ENCODE measurements at places on chromosomes 12 and 14. TPM values are rescaled to one million over a fixed set of nuclear protein-coding genes. Genes with fewer than 3 reads are reported as not detected.

Gene AQP2
- not detected for total RNA-seq

Gene ERG28
- 13.9 TPM for total RNA-seq

Gene SOAT2
- 3.8 TPM for total RNA-seq

DNA sequence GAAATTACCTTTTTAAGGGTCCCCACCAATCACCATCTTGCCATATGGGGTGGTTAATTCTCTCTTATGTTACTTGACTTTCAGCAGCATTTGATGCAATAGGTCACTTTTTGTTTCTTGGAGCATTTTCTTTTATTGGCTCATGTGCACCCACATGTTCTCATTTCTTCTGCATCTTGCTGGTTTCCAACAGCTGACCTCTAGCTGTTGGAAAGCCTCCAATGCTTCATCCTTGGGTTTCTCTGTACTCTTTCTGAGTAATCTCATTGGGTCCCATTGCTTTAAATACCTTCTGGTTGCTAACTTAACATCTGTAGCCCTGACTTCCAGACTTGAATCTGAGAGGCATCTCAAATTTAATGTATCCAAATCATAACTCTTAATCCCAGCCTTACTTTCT is 116.8 kb downstream of the CRADD start:
- DNase-seq: no peak

GRCh38 chr12:51437431-51437830 is 12.8 kb downstream of the SLC4A8 start:
- DNase-seq: no peak

Gene ACOT6
- not detected for total RNA-seq

- peak; percentile 41 for DNase-seq
Observed at GRCh38 chr12:21456291-21456780, 18.9 kb downstream of the PYROXD1 start.

Gene TGM1
- total RNA-seq: 2.6 TPM

DNA sequence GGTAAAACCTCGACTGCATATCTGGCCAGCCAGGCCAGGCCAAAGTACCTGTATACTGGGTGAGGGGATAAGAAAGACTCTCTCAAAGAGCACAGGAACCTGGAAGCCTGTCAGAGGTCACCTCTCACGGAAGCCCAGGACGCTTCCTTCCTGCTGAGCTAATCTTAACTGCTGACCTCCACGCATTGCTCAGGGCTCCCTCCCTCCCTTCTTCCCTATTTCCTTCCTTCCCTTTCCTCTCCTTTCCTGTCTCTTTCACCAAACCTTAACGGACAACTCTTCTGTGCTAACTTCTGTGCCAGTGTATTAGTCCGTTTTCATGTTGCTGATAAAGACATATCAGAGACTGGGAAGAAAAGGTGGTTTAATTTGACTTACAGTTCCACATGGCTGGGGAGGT is 14.8 kb upstream of the RNASE10 start:
- no peak for DNase-seq

DNA sequence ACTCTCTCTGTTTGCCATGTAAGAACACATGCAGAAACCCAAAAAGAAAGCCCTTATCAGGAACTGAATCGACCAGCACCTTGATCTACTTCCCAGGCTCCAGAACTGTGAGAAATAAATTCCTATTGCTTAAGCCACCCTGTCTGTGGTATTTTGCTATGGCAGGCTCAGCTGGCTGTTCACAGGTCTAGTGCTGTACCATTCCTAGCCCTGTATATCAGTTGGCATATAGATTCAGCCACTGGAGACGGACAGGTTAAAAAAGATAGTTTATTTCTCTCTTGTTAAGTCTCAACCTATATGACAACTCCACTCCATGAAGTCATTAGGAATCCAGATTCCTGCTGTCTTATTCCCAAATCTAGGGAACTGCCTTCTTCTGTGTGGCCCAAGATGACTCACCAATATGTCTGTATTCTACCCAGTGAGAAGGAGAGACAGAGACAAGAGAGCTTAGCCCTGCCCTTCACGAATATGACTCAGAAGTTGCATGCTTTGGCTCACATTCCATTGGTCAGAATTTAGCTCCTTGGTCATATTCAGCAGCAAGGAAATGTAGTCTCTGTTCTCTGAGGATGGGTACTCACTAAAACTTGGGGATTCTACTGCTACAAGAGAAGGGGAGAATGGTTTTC is 57.0 kb downstream of the PLEKHG7 start:
- DNase-seq: no peak

Gene AICDA
- total RNA-seq: not detected

GRCh38 chr12:10554756-10555481 is 49.2 kb downstream of the EIF2S3B start:
- peak; percentile 37 for DNase-seq

- DNase-seq: no peak
Observed at GRCh38 chr12:56816491-56816890, 53.4 kb downstream of the HSD17B6 start.

Gene CCDC38
- total RNA-seq: 0.16 TPM

DNA sequence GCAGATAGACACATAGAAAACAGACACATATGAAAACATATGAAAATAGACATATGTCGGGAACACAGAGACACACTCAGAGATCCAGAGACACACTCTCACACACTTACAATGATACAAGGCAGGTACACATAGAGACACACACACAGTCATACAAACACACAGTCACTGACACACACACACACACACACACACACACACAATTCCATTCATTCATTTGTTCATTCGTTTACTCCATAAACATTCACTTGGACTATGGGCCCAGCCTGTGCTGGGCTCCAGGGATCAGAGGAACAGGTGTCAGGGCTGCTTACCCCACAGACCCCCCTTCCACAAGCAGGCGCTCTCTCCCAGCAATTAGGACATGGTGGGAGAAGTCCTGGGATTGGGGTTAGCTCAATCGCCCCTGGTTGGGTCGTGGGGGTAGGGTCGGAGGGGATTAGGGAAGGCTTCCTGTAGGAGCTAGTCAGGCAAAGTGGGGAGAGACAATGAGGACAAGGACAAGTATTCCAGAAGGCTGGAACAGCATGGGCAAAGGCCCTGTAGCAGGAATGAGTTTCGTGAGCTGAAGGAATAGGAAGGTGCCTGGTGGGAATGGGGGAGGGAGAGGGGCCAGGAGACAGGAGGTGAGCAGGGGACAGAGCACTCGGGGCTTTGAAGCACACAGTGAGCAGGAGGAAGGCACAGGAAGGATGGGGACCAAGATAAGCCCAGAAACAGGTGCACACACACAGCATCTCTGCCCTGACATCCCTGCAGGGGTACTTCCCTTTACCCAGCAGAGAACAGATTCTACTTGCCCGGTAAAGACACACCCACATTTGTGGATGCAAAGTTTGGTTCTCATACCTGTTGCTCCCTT is 6.5 kb downstream of the RASAL1 start:
- DNase-seq: no peak

DNA sequence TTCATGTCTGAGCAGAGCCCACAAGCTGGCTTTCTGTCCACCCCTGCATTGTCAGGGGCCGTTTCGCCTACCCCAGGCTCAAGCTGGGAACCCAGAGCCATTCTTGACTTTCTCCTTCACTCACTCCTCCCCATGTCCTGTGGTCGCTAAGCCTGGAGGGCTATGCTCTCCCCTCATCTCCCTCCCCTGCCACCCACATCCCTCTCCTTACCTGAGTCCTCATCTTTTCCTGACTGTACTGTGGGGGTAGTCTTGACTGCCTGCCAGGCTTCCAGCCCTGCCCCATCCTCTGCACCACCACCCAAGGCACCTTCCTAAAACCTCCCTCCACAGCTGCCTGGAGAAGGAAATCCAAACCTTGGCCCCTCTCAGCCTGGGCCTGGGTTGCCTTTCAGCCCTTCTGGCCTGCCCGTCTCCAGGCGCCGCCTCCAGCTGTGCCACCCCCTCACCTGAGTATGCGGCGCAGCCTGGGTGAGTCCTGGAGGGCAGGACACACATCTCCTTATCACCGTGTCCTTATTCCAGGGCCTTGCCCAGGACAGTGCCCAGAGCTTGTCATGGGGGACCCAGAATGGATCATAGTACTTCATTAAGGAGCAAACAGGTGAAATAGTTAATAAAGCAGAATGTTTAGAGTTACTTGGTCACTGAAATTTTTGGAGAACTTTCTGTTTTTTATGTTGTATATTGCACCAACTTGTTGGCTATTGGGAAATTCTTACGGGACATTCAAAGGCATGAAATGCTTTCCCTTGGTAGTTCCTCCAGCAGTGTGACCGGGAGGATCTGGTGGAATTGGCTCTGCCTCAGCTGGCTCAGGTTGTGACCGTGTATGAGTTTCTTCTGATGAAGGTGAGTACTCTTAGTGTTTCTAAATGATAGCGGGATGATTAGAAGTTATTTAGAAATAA is 14.5 kb downstream of the ZNF839 start:
- no peak for DNase-seq

Gene PLCZ1
- not detected for total RNA-seq

- DNase-seq: no peak
Observed at GRCh38 chr14:64720131-64720576, 15.9 kb downstream of the PLEKHG3 start.

GRCh38 chr12:67202011-67202677 is 67.0 kb upstream of the CAND1 start:
- DNase-seq: no peak

DNA sequence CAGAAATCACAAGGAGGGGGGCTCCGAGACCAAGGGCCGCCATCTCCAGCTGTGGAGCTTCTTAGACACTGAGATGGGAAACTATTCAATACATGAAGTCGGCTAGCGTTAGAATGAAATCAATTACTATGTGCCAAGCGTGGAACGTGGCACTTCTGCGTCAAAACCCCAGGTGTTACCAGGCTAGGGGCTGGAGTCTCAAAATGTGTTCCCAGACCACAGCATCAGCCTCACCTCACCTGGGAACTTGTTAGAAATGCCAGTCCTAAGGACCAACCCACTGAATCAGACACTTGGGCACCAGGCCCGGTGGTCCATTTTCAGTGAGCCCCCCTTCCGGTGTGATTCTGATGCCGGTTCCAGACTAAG is 5.0 kb upstream of the SETD1B start:
- DNase-seq: no peak

DNA sequence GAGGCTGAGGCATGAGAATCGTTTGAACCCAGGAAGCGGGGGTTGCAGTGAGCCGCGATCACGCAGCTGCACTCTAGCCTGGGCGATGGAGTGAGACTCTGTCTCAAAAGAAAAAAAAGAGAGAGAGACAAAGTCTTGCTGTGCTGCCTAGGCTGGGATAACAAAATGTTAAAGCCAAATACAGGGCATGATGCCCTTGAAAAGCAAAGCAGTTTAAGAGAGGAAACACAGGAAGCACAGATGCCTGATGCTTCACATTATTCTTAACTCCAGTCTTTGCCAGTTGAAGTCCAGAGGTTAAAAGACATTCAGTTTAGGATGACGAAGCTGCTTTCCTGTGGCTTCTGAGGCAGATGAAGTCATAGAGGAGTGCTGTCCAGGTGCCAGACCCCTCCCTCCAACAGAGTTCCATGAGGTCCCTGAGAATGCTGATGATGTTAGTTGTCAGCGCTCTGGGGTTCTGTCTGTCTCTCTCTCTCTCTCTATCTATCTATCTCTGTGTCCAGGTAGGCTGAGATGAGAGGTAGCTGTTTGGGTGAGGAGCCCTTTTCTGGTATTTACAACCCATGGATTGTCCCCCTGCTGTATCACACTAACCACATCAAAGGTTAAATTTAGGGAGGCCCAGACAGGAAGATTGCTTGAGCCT is 4.9 kb upstream of the MRPL52 start:
- DNase-seq: no peak

GRCh38 chr14:105092171-105093037 is 27.2 kb upstream of the GPR132 start:
- no peak for DNase-seq

DNA sequence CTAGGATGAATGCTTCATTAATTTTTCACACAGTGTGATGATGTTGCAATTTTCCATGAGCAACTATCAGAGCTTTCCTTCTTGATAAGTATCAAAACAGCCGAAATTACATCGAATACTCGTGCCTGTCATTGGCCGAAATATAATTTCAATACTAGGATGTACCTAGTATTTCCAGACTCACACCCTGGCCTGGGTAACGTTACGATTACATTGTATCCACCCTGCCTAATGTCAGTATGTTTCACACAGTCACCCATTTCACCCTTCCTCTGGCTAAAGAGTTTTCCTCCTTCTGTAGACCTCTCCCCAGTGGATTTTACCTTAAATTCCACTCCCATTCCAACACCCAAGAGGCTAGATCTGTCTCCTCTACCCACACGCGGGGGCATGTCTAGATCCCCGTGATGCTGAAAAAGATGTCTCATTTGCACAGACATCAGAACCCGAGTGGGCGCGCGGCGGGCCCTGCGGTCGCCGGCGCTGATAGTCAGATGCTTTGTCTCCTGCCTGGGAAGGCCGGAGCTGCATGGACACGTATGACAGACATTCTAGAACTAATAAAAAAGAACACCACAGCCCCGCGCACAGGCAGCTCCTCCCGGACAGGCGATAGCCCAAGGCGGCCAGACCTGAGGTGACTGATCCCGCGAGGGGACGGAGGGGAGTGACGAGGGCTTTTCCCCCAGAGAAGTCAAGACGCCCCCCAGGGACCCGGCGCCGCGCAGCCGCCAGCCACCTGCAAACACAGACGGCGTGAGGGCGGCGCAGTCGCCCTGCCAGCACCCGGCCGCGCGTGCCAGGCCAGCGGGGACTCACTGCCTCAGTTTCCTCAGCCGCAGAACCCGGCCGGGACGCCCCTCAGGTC is 723 bp downstream of the KIF21A start:
- DNase-seq: peak; percentile 57

GRCh38 chr12:39327965-39328364 is 115.0 kb downstream of the KIF21A start:
- no peak for DNase-seq

DNA sequence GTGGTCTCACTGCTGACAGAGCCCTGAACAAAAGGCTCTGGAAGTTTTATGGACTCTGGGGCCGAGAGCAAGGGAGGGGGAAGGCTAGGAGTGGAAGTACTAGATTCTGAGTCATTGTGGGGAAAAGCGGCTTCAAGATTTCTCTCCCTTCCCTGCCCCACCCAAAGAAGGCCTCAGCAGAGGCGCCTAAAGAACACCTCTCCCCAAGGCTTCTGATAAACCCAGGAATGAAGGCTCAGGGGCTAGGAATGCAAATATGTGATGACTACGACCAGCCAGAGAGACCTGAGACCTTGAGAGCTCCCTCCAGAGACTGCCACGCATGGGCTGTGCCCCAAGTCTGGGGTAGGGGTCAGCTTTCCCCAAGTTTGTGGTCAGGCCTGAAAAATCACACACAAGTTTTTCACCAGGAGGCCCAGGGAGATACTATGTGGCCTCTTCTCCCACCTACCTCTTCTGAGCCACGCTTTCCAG is 130.7 kb upstream of the HIF1A start:
- DNase-seq: no peak

- DNase-seq: no peak
Observed at GRCh38 chr12:85310456-85311076, 30.5 kb downstream of the ALX1 start.

Measured in activated naive CD8-positive, alpha-beta T cell treated with anti-CD3 and anti-CD28 coated beads for 36 hours (primary cell).